Activated CD4-positive, alpha-beta T cell treated with anti-CD3 and anti-CD28 coated beads, Interleukin-2, amount 10 ng/mL, durations not matched to agents 24 days and 14 days (primary cell): ENCODE measurements at places on chromosomes 11 and 22. TPM values are rescaled to one million over a fixed set of nuclear protein-coding genes. Genes with fewer than 3 reads are reported as not detected.

BAIAP2L2 gene
- 0.19 and 0.45 TPM in 2 replicates for total RNA-seq

LIF gene
- total RNA-seq: 509 and 511 TPM in 2 replicates

UPK3A gene
- total RNA-seq: not detected in 2 replicates

RNF26 gene
- 26.5 and 26.8 TPM in 2 replicates for total RNA-seq
